ENCODE measurements at places on chromosomes 5 and 9.

DNA sequence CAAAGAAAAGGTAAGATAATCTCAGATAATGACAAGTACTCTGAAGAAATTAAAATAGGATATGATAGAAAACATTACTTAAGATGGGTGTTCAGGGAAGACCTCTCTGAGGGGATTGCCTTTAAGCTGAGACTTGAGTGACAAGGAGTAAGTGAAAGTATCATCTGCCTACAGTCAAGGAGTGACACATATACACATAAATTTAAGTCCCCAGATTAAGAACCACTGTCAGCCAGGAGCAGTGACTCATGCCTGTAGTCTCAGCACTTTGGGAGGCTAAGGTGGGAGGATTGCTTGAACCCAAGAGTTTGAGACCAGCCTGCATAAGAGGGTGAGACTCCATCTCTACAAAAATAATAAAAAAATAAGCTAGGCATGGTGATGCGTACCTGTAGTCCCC lies 19.7 kb upstream of the ANKHD1 start:
- DNase-seq, result no peak

- no peak for DNase-seq
These were observed 34.7 kb downstream of the COL27A1 start for GRCh38 chr9:114189823-114190562.

DNA sequence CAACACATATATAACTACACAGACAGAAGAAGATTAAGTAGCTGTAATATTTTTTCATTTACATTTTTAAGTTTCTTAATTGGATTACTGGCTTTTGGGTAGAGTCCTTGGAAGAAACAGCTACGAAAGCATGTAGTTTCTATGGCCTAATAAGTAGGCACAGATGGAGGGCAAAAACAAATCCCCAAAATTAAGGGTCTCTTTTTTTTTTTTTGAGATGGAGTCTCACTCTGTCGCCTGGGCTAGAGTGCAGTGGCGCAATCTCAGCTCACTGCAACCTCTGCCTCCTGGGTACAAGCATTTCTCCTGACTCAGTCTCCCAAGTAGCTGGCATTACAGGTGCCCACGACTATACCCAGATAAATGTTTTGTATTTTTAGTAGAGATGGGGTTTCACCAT lies 27.1 kb upstream of the MTMR12 start:
- no peak for DNase-seq

DNA sequence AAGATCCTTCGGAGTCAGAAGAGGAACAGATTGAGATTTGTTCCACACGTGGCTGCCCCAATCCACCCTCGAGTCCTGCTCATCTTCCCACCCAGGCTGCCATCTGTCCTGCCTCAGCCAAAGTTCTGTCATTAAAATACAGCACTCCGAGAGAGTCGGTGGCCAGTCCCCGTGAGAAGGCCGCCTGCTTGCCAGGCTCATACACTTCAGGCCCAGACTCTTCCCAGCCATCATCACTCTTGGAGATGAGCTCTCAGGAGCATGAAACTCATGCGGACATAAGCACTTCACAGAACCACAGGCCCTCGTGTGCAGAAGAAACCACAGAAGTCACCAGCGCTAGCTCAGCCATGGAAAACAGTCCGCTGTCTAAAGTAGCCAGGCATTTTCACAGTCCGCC lies 85.9 kb downstream of the GOLPH3 start:
- DNase-seq, result no peak

- no peak for DNase-seq
These were observed 92.3 kb upstream of the FANCC start for GRCh38 chr9:95409650-95410426.

DNA sequence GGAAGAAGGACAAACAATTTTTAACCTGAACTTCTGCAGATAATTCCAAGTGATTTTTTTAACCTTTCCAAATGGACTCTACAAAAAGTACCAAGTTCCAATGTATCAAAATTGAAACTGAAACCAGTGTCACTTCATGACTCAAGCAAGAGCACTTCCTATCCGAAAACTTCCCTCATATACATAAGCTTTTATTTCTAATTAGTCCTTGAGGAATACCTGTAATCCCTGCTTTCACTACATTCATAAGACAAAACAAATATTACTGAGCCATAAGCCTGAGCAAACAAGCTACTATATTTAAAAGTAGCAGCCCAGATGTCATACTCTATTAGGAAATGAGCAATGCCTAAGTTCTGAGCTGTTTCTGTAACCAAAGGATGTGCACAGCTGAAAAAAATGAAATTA lies 224.4 kb downstream of the EBF1 start:
- DNase-seq, result no peak

GRCh38 chr9:124297915-124298645 lies 40.3 kb downstream of the NEK6 start:
- DNase-seq, result no peak

GRCh38 chr9:34380511-34381315 lies 4.0 kb upstream of the MYORG start:
- DNase-seq, result peak; percentile 79

DNA sequence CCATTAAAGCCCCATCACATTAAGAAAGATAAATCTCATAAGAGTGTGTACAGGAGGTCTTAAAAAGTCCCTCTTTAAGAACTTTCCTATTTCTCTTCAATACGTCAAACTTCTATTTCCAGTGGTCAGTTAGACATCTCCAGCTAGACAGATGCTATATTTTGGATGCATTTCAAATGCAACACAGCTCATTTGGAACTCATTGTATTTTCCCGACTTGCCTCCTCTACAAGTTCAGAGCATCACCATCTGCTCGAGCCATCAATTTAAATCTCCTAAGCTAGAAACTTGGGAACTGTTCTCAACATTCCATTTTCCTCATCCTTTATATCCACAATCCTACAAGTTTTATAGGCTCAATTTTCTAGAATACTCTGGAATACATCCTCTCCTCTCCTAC lies 3.2 kb upstream of the UHRF2 start:
- DNase-seq, result no peak

GRCh38 chr5:154721481-154722058 lies 33.6 kb upstream of the LARP1 start:
- no peak for DNase-seq

DNA sequence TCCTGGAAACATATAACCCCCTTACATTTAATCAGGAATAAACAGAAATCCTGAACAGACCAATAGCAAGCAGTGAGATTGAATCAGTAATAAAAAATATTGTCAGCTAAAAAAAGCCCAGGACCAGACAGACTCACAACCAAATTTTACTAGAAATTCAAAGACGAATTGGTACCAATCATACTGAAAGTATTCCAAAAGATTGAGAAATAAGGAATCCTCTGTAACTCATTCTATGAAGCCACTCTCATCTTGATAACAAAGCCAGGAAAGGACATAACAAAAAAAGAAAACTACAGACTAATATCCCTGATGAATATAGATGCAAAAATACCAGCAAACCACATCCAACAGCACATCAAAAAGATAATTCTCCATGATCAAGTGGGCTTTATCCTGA lies 714.0 kb downstream of the SEMA5A start:
- DNase-seq, result no peak

GRCh38 chr5:53170746-53171349 lies 61.3 kb upstream of the MOCS2 start:
- no peak for DNase-seq

- no peak for DNase-seq
These were observed 176.6 kb downstream of the GABBR2 start for GRCh38 chr9:98532147-98532546.

- no peak for DNase-seq
These were observed 30.3 kb downstream of the VCP start for GRCh38 chr9:35042081-35042604.

- DNase-seq, result no peak
These were observed 210.9 kb downstream of the GAPVD1 start for GRCh38 chr9:125472562-125472925.

- no peak for DNase-seq
These were observed 28.8 kb upstream of the TTLL11 start for GRCh38 chr9:122121931-122122330.

DNA sequence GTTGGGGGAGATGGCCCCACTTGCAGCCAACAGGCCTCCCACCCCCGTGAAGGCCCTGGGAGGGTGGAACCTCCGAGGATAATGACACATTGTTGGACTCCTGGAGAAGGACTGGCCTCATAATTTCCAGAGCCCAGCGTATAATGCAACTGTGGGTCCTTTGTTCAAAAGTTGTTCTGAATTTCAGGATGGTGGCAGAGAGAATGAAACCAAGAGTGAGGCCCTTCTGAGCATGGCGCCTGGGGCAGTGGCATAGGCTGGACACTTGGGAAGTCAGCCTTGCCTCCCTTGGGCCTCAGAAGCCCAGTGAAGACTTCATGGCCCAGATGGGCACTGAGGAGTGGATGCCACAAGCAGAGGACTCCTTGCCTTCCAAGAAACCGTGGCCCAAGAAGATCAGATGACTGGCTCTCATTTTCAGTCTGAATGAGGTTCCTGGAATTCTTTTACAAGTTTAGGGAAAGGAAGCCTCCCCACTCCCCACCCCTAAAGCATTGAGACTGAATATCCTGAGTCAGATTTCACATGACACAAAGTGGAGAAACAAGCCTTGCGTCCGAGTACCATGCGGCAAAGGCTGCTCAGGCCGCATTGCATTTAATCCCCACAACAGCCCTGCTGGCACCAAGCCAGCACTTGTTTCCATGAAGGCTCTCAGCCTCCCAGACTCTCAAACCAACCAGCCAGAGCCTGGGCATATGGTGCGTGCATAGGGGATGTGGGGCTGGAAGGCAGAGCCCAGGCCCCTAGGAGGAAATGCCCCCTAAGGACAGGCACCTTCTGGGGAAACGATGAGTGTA lies 96.7 kb upstream of the SMIM23 start:
- no peak for DNase-seq

DNA sequence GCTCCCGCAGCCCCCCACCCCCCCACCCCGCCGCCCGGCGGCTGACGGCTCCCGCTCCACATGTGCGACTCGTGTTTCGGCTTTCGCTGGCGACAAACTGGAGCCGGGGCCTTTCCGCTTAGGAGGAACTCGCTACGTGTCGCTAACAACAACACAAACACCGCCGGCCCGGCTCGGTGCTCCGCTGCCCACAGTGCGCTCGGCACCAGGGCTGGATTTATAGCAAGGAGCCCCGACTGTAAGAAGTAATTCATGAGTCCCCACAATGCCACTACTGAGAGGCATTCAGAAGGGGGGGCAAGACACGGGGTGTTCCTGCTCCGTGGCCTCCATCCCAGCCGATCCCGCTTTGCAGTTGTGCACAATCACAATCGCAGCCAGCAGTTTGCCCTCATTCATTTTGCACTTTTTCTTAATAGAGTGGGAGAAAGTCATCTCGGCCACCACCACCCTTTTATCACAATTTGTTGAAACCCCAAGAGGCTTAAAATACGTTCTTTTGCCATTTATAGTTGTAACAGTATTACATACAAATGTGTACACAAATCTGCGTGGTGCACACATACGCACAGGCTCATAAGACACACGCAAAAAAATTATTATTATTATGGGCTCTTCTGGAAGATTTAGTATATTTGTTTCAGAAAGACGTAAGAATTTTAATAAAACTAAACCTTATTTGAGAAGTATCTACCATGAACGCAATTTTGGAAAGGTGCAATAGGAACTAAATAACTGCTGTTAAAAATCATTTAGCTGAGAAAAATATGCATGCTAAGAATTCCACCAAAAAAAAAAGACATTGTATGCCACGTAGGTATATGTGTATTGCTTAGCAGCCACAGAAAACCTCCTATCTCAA lies 48.1 kb downstream of the EBF1 start:
- DNase-seq, result no peak
